ENCODE measurements at places on chromosomes 11 and 22. TPM values are rescaled to one million over a fixed set of nuclear protein-coding genes. Genes with fewer than 3 reads are reported as not detected.

Gene TCN1
- not detected for total RNA-seq

Gene OR5AP2
- not detected for total RNA-seq

Gene OR51T1
- total RNA-seq: not detected

Gene TMEM191B
- 0.68 TPM for total RNA-seq

Gene VPREB3
- 0.40 TPM for total RNA-seq

Gene MRGPRE
- total RNA-seq: 0.38 TPM

Gene CUL5
- 37.9 TPM for total RNA-seq

Gene OR51E1
- 0.22 TPM for total RNA-seq

Measured in right cardiac atrium (tissue), 5 donors.